ENCODE measurements at places on chromosomes 3 and 15. TPM values are rescaled to one million over a fixed set of nuclear protein-coding genes. Genes with fewer than 3 reads are reported as not detected.

GRCh38 chr3:155549087-155549486 lies 195.8 kb downstream of the PLCH1 start:
- DNase-seq, result no peak

The OXSM gene
- 11.0 TPM for total RNA-seq

DNA sequence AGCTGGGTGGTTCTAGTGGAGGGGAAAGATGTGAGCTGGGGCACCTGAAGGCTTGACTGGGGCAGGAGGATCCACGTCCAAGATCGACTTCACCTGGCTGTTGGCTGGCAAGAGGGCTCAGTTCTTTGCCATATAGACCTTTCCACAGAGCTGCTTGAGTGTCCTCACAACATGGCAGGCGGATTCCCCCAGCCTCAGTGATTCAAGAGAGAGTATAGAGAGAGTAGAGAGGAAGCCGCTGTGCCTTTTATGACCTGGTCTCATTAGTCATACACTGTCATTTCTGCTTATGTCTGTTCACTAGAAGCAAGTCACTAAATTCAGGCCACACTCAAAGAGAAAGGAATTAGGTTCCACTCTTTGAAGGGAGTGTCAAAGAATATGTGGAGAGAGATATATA lies 101.6 kb downstream of the APBA2 start:
- no peak for DNase-seq

The APOD gene
- 692 TPM for total RNA-seq

The DOCK3 gene
- 6.1 TPM for total RNA-seq

DNA sequence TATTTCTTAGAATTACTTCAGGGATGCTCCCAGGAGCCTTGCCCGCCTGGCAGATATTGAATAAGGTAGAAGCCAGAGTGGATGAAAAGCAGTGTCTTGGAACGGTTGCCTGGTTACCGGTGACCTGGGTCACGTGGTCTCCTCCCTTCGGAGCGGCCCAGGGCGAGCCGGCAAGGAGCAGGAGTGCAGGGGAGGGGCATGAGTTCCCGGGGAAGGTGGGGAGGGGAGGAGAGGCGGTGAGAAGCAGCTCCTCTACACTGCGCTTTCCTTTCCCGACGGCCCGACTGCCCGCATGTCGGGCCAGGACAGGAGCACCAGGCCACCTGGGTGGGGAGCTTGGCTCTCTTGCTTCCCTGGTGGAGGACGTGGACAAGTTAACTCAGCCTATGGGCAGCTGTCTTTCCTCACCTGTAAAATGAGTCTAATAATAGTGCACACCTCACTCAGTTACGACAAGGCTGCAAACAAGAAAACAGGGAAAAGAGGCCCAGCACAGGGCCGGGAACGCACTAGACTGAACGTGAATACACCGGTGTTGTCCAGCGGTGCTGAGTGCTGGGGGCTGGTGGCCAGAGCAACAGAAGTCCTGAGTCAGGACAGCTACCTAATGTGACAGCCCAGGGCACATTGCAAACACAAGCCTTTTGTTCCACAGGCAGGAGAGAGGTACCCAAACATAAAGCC lies 198.3 kb downstream of the ADAMTS9 start:
- no peak for DNase-seq

- no peak for DNase-seq
Measured at GRCh38 chr15:90866161-90866715, 2.1 kb upstream of the FURIN start.

DNA sequence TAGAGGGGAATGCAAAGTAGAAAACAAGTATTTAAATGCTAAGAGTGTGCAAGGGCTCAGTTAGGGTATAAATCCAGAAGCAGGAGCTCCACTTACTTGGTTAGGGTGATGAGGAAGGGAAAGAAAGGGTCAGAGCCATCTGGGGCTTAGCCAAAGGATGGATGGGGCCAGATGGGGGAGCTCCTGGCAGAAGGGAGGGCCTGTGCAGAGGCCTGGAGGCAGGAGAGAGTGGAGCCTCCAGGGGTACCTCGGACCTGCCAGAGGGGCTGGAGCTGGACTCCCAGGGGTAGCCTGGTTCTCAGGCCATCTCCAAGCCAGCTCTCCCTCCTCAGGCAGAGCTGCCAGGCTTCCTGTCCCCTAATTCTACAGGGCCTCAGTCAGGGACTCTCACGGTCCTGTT lies 506.3 kb downstream of the SHQ1 start:
- DNase-seq, result no peak

The TERC gene
- 0.86 TPM for total RNA-seq

The KIAA1143 gene
- 24.0 TPM for total RNA-seq

- DNase-seq, result no peak
Measured at GRCh38 chr3:134149286-134149685, 101.4 kb downstream of the RYK start.

All from cardiac septum (tissue), 1 donor.